ENCODE measurements at places on chromosomes 5 and 9.

GRCh38 chr5:64147849-64148441 lies 17.7 kb upstream of the RNF180 start:
- peak; percentile 45 for DNase-seq

- DNase-seq, result peak; percentile 64
Measured at GRCh38 chr9:134215699-134216448, 51.5 kb upstream of the RNU6ATAC start.

GRCh38 chr9:354453-354852 lies 139.8 kb downstream of the DOCK8 start:
- no peak for DNase-seq

GRCh38 chr5:151470439-151470838 lies 23.0 kb downstream of the SLC36A1 start:
- DNase-seq, result no peak

DNA sequence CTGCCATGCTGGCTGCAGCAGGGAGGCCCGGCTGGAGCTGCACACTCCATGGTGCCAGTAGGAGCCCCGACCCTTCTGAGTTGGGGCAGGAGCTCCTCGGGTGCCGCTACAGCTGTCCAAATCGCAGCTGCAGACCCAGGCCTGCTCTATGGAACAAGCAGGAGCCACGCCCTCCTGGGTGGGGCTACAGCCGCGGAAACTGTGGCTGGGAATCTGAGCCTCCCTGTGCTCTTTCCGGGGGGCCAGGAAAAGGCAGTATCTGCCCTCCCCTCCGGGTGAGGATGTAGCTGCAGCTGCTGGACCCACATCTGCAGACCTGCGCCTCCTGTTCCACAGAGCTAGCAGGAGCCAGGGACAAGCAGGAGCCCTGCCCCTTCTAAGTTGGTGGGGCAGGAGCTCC lies 278.9 kb upstream of the ACTBL2 start:
- no peak for DNase-seq

- DNase-seq, result peak; percentile 48
Measured at GRCh38 chr5:1343931-1344901, 683 bp downstream of the CLPTM1L start.

DNA sequence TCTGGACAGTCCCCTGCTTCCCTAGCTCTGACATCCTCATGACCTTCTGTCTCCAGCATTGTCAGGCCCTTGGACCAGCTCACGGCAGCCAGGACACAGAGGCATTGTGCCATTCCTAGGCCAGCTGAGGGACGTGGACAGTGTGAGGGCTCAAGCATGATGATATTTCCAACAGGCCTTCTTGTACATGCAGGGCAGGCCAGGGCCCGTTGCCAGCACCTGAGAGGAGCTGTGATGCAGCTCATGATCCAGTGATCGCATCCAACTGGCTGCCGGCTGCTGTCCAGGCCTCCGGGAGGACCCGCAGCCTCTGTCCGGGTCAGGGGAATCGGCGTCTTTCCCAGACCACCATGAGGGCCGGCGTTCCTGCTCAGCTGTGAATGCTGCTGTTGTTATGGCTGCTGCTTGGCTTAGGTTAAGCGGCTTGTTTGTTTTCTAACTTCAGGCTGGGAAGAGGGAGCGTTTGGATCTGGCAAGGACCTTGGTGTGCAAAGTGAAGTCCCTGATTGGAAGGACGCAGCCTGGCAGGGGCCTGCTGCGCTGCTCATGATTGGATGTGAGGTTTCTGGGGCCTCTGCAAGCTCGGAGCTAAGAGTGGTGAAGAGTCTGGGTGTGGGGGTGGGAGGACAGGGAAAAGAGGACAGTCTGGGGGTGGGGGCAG lies 53.8 kb downstream of the PDZD2 start:
- no peak for DNase-seq

GRCh38 chr5:59002162-59002825 lies 419.4 kb downstream of the RAB3C start:
- DNase-seq, result no peak
